ENCODE measurements at places on chromosomes 3 and 15. TPM values are rescaled to one million over a fixed set of nuclear protein-coding genes. Genes with fewer than 3 reads are reported as not detected.

- H3K4me3 ChIP-seq, result no peak overlapping the region
- H3K27me3 ChIP-seq, result no peaks in the 10 kb centered on the region
- H3K27ac ChIP-seq, result no peak overlapping the region
- peaks cover 7% of the 10 kb centered on the region for H3K4me1 ChIP-seq
These were observed 4.2 kb upstream of the RAB8B start for GRCh38 chr15:63185206-63185605.

DNA sequence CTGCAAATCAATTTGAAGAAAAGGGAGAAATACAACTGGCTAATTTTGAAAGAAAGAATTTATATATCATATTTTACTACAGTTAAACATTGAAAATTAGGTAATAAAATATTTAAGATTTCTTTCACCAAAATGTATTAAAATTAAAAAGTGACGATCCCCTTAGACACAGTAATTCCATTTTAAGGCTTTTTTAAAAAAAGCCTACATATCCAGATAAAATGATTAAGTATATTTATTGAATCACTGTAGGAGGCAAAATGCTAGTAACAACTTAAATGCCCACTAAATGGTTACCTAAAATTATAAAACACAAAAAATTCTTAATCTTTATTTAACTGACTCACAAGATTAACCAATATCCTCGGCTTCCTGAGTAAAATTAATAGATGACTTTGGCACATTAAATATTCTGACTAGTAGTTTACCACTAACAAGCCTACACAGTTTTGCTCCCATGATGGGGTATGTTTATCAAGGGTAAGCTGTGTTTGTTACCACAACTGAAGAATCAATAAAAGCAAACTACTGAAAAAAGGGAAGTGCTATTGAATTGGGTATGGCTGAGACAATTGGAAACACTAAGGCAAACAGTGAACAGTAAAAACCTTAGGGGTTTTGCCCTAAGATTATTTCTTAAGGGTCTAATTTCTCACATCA, 28.4 kb downstream of the ANKRD28 start:
- no peaks in the 10 kb centered on the region for H3K36me3 ChIP-seq
- H3K27me3 ChIP-seq, result no peaks in the 10 kb centered on the region
- no peak for DNase-seq
- H3K27ac ChIP-seq, result peak overlapping the region; percentile 22

DNA sequence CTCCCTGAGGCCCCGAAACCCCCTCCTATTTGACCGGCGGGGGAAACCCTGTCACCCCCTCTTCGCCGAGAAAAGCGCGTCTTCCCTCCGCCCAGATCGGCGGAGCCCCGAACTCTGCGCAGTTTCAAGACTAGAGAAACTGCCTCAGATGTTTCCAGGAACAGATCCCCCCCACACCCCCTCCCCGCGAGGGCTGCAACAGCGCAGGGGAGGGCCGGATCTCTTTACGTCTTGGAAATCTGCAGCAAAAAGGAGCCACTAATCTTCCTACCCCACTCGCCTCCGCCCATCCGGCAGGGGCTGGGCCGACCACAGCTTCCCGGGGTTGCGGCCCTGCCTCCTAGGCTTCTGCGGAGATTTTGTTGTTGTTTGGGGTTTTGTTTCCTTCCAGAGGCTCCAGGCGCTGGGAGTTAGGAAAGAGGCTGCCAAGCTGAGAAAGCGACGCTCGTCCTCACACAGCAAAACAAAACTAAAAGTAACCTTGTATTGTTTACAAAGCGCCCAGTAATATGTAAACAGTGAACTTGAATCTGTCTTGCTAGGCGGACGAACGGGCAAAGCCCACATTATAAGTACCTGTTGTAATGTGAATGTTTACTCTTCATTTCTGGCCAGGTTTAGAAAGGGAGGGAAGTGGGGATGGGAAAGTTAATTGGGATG, 2.2 kb downstream of the FOXB1 start:
- no peaks in the 10 kb centered on the region for H3K36me3 ChIP-seq
- peaks cover 36% of the 10 kb centered on the region for H3K4me1 ChIP-seq
- H3K27me3 ChIP-seq, result peaks cover 4% of the 10 kb centered on the region
- DNase-seq, result no peak
- no peak overlapping the region for H3K27ac ChIP-seq

- DNase-seq, result no peak
- no peak overlapping the region for H3K27ac ChIP-seq
- peaks cover 17% of the 10 kb centered on the region for H3K4me1 ChIP-seq
These were observed 70.4 kb upstream of the CMTM7 start for GRCh38 chr3:32321095-32321790.

GRCh38 chr3:156888576-156888975, 62.4 kb downstream of the LEKR1 start:
- no peaks in the 10 kb centered on the region for H3K27me3 ChIP-seq
- H3K36me3 ChIP-seq, result no peaks in the 10 kb centered on the region
- no peak overlapping the region for H3K27ac ChIP-seq

Gene TAGLN3
- total RNA-seq, result 0.99 TPM

DNA sequence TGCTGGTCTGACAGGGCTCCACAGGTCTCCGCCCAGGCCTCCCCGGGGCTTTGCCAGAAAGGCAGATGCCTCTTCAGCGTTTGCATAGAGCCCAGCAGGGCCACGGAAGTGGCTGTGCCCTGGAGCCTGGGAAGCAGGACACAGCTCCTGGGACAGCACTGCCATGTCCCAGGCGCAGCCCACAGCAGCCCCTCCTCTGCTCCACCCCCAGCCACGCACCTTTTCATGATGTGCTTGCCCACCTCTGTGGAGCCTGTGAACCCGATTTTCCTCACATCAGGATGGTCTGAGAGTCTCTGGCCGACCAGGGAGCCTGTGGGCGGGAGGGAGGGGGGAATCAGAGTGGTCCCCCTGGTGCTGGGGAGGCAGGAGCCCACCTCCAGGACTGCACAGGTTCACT, 33.9 kb upstream of the SLC41A3 start:
- no peaks in the 10 kb centered on the region for H3K27me3 ChIP-seq
- H3K4me1 ChIP-seq, result no peaks in the 10 kb centered on the region
- H3K4me3 ChIP-seq, result no peak overlapping the region
- DNase-seq, result peak; percentile 4
- peaks cover 4% of the 10 kb centered on the region for H3K36me3 ChIP-seq
- H3K27ac ChIP-seq, result no peak overlapping the region

- no peak for DNase-seq
- H3K4me3 ChIP-seq, result no peak overlapping the region
- H3K27me3 ChIP-seq, result no peaks in the 10 kb centered on the region
- H3K36me3 ChIP-seq, result no peaks in the 10 kb centered on the region
These were observed 140.4 kb downstream of the NEK10 start for GRCh38 chr3:27228805-27229204.

DNA sequence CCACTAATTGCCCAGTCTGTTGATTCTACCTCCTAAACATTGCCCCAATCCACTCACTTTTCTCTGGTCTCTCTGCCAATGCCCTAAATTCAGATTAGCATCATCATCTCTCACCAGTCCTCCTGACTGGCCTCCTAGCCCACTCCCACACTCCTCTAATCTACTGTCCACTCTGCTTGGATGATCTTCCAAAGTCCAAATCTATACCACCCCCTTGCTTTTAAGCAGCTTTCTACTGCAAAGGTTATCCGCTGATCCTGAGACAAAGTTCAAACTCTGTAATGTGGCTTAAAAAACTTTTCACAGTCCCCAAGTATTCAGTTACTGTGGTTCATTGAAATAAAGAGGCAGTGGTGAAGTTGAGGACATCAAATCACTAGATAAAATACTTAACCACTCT, 37.6 kb downstream of the SNX4 start:
- H3K4me1 ChIP-seq, result no peaks in the 10 kb centered on the region
- H3K4me3 ChIP-seq, result no peak overlapping the region
- peaks cover 4% of the 10 kb centered on the region for H3K36me3 ChIP-seq
- no peak for DNase-seq
- H3K27ac ChIP-seq, result no peak overlapping the region

Gene SMCO1
- total RNA-seq, result not detected

GRCh38 chr15:73322665-73323373, 45.9 kb downstream of the HCN4 start:
- H3K27ac ChIP-seq, result no peak overlapping the region
- H3K4me3 ChIP-seq, result no peak overlapping the region
- no peak for DNase-seq
- H3K4me1 ChIP-seq, result no peaks in the 10 kb centered on the region

Gene TRNT1
- total RNA-seq, result 26.0 TPM

DNA sequence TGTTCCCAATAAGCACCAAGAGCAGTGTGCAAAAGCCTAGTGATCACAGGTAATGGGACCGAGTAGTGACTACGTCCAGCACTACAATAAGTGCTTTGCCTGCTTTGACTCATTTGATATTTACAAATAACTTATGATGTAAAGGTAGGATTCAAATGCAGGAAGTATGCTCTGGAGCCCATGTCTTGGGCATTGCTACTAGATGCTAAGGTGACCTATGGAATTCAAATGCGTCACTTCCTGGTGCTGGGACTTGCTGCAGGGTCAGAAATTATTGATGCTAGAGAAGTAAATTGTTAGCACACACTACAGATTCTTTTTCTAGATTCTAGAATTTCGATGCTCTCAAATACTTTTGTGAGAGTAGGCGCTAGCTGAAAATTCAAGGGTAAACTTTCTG, 101.2 kb upstream of the TSC22D2 start:
- no peak for DNase-seq
- no peaks in the 10 kb centered on the region for H3K27me3 ChIP-seq
- no peaks in the 10 kb centered on the region for H3K36me3 ChIP-seq

GRCh38 chr15:65653341-65653740, 31.6 kb downstream of the SLC24A1 start:
- no peaks in the 10 kb centered on the region for H3K27me3 ChIP-seq
- H3K4me3 ChIP-seq, result no peak overlapping the region
- no peak overlapping the region for H3K27ac ChIP-seq
- no peaks in the 10 kb centered on the region for H3K4me1 ChIP-seq

DNA sequence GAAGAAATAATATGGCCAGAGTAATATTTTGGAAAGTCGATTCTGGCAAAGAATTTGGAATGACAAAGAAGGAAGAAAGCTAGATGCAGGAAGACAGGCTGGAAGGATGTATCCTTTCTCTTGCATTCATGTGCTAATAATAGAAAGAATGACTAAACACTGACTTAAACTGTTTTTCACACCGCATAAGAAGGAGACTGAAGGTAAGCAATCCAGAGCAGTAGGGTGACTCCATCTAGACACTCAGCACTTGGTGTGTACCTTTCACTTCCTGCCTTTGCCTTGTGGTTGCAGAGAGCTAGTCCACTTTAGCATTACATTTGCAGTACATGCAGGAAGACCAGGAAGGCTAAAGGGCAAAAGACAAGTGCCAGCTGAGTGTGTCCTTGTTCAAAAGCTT, 234.6 kb downstream of the RBMS3 start:
- no peak overlapping the region for H3K27ac ChIP-seq
- DNase-seq, result no peak
- H3K27me3 ChIP-seq, result no peaks in the 10 kb centered on the region
- no peak overlapping the region for H3K4me3 ChIP-seq

GRCh38 chr3:45832699-45833098, 9.2 kb downstream of the LZTFL1 start:
- H3K4me3 ChIP-seq, result no peak overlapping the region
- no peak for DNase-seq
- no peak overlapping the region for H3K27ac ChIP-seq
- H3K4me1 ChIP-seq, result no peaks in the 10 kb centered on the region

GRCh38 chr3:131713416-131714123, 210.8 kb upstream of the MRPL3 start:
- H3K27ac ChIP-seq, result no peak overlapping the region
- H3K27me3 ChIP-seq, result no peaks in the 10 kb centered on the region
- no peaks in the 10 kb centered on the region for H3K36me3 ChIP-seq
- no peaks in the 10 kb centered on the region for H3K4me1 ChIP-seq

DNA sequence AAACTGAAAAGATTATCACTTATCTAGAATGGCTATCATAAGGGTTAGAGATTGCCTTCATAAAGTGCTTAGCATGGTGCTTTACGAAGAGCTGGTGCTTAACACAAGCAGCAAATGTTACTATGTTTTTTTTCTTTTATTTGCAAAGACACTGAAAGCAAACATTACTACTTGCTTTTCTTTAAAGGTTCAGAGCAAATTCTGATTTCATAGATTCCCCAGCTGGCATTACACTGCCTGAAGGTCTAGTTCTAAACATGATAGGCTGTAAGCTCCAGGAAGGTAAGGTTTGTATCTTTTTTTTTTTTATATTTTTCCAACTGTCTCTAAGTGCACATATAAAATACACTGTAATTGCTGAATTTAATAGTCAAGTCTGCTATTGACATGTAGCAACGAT, 71.9 kb downstream of the UQCC5 start:
- no peak overlapping the region for H3K4me3 ChIP-seq
- no peaks in the 10 kb centered on the region for H3K27me3 ChIP-seq
- no peaks in the 10 kb centered on the region for H3K36me3 ChIP-seq

DNA sequence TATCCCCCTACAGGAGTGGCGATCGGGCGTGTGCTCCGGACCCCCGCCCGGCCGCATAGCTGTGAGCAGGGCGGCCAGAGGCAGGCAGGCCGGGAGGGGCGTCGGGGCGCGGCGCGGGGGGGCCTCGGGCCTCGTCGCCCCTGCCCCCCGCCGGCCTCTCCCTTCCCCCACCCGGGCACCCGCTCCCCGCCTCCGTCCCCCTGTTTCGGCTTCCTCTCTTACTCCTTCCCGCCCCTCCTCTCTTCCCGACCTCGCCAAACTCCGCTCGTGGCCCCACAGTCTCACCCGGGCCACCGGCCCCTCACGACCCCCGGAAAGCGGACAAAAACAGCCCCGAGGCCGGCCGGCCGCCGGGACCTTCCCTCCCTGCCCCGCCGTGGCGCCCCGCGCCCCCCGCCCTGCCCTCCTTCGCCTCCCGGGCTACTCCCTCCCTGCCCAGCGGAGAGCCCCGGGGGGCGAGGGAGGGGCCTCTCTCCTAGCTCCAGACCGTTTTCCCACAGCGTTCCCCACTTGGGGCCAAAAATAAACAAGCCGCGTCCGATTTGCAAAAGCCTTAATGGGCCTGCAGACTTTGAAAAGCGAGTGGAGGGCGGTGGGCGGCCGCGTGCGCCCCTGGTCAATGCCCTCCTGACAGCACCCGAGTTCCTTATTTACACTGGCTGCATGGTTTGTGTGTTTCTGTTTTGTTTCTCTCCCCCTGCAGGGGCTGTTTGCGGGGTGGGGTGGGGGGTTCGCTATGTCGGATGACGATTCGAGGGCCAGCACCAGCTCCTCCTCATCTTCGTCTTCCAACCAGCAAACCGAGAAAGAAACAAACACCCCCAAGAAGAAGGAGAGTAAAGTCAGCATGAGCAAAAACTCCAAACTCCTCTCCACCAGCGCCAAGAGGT, 1.0 kb downstream of the UBE2E1 start:
- H3K4me1 ChIP-seq, result peaks cover 23% of the 10 kb centered on the region
- no peaks in the 10 kb centered on the region for H3K36me3 ChIP-seq
- H3K27me3 ChIP-seq, result no peaks in the 10 kb centered on the region
- H3K27ac ChIP-seq, result peak overlapping the region; percentile 83
- DNase-seq, result peak; percentile 22

DNA sequence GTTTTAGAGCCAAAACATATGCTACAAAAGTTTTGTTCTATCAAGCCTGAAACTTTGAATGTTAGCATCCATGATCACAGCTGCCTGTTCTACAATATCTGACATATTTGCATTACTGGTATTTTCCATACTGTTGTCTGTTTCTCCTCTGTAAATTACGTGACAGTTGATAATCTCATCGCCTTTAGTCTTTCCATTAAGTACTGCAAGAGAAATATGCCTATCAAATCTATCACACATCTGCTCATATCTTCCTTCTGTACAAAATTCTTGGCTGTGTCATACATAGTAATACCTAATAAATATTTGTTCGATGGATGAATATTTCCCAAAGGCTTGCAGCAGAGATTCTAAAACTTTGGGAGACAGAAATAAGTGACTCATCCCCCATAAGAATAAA, 717.3 kb downstream of the OTOL1 start:
- H3K36me3 ChIP-seq, result no peaks in the 10 kb centered on the region
- H3K27me3 ChIP-seq, result no peaks in the 10 kb centered on the region
